ENCODE measurements at places on chromosomes 12 and 14.

DNA sequence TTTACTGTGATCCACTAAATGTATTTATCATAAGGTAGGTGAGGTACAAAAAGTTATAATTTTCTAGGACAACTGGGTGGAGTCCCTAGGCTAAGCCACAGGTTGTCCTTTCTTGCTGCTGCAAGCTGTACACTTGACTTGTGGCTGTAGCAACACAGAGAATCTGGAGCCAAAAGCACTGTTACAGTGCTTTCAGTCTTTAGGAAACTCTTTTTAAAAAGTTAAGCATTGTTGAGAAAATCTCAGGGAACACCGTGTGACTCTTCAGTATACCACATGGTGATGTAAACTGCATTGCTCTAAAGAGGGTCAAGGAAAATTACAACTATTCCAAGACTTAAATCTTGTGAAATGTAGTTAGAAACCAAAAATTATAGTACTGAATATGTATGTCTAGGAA lies 11.4 kb downstream of the SLC15A5 start:
- DNase-seq, result no peak

GRCh38 chr12:132838410-132839080 lies 9.9 kb upstream of the GOLGA3 start:
- DNase-seq, result no peak

DNA sequence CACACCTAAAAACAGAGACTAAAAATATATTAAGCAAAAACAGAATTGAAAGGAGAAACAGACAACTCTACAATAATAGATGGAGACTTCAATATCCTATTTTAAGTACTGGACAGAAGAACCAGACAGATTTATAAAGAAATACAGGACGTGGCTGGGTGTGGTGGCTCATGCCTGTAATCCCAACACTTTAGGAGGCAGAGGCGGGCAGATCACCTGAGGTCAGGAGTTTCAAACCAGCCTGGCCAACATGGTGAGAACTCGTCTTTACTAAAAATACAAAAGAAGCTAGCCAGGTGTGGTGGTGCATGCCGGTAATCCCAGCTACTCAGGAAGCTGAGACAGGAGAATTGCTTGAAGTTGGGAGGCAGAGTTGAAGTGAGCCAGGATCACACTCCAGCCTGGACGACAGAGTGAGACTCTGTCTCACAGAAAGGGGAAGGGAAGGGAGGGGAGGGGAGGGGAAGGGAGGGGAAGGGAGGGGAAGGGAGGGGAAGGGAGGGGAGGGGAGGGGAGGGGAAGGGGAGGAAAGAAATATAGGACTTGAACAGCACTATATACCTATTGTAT lies 53.0 kb downstream of the CDK17 start:
- DNase-seq, result no peak

DNA sequence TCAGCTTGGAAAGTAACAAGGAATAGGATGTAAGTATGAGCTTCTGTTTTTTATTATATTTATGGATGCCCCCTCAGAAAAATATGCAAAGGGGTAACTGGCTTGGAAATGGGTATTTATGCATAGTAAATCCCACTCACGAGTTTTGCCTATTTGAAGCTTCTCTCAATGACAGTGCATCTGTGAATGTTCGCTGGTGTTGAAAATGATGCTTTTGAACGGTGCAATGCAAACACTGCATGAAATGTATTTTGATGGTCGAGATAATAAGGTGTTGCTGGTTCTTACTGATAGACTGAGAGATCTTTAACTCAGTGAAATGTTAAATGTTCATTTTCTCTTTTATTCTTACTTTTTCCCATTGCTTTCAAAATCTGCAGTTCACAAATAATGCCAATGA lies 36.0 kb upstream of the PSEN1 start:
- no peak for DNase-seq

DNA sequence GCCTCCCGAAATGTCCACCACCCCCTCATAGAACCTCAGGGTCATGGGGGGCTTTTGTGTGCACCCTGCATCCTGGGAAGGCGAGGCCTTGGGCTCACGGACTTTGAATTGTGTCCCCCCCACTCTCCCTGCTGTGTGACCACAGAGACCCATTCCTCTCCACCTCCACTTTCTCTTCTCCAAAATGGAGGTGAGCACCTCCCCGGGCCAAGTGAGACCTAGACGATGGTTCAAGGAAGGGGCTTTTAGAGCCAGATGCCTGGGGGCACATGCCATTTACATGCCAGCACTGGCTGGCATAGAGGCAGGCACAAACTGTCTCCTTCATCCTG lies 33.5 kb downstream of the CYP46A1 start:
- DNase-seq, result no peak

DNA sequence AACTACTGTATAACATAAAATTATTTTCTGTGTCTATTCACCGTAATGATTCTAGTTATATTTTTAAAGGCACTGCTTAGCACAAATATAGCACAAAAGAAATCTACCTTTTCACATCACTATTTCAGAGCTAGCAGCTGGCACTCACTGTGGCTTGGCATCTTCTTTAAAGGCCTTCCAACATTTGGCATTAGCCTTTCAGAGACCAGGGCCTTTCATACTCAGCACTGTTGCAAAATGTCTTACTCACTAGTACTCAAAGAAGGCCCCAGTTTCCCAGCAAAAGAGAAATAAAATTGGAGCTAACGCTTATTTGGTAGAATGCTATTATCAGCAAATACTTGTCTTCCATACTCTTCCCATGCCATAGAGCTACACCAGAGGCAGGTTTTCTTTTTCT lies 238.4 kb downstream of the MED13L start:
- no peak for DNase-seq

DNA sequence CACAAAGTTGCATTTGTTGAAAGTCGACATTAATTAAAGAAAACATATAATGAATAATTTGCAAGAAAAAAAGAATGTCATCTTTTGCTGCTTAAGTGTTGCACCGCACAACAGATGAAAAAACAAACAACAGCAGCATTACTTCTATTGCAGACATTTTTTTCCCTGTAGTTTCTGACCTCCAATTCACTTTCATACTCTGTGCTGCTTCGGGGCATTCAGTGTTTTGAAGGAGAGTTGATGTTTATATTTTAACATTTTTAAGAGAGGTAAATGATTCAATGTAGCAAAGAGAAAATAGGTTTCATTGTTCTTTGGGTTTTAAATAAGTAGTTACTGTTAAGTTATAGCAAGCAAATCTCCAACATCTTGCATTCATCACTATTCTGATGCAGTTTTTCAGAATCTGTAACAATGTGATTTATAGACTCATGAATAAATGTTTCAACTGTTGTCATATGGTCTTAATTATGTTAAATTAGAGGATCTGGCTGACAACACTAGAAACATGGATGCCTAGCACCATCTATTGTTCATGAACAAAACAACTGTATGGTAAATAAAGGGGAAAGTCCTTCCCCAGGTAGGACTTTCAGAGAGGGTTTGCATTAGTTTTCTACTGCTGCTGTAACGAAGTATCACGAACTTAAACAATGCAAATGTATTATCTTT lies 168.1 kb downstream of the BCAT1 start:
- no peak for DNase-seq

- no peak for DNase-seq
Observed at GRCh38 chr14:89983375-89983774, 27.6 kb downstream of the TDP1 start.

DNA sequence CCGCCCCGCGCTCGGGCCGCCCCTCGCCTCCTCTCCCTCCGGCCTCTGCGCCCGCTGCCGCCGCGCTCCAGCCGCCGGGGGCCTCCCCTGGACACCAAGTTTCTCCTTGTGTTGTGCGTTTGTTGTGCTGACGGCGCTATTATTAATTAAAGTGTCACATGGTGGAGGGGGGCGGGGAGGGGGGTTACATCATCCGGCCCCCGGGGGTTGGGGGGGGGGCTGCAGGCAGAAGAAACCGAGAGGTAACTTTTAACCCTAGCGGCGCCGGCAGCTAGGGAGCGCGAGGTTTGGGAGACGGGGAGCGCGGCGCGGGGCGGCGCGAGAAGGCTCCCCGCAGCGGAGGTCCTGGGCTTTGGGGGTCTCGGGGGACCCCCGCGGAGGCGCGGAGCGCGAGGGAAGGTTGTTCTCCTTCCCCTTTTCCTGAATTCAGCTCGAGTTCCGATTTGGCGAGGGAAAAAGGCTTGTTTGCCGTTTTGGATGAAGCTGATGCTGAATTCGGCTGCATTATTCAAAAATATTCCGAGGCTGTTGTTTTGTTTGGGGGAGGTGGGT lies at the start of gene HRK:
Gene HRK (minus strand): TSS at position 117 of the 552 bp plus-strand sequence. CDS start 134 bp downstream, outside the sequence.
- peak; percentile 20 for DNase-seq

GRCh38 chr12:112107306-112108201 lies 1.0 kb downstream of the NAA25 start:
- DNase-seq, result no peak

DNA sequence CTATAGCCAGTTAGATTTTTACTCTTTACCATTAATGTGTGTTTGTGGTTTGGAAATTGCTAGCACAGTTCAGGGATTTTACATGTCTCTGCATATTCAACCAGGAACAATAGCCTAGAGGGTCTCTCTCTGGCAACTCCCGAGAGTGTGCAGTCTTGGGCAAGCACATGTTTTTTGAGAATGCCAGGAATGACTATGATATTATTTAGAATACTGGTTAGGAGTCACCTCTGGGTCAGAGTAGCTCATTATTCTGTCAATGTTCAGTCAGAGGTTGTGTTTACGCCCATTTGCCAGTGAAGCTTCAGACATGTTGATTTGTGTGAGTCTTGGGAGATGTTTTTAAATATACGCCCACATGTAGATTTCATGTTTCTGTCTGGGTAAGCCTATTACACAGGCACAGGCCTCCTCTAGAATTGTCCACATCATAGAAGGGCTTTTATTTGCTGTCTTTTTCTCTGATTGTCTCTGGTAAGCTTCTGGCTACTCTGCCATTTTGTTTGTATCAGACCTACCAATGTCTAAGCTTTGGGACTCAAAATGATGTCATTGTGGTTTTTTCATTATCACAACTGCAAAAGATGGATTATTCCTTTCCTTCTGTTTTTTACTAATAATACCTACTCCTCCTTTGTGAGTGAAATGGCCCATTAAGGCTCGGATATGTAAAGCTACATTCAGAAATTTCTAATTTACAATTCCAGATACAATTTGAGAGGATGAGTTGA lies 203.1 kb upstream of the PPFIA2 start:
- no peak for DNase-seq

DNA sequence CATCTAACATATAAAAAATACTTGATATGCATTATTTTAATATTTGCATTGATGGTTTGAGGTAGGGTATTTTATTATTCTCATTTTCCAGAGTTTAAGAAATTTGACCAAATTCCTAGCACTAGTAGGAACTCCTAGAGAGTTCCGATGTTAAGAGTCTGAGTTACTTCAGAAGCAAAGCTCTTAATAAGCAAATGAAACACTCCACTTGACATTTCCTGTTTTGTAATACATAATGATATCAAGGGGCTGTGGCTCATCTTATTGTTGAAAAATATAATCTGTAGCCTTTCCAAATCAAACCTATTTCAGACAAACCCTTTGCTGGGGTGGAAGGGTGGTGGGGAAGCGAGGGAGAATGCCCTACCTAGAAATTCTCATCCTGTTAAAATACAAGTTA lies 355.5 kb downstream of the DIO2 start:
- DNase-seq, result no peak

DNA sequence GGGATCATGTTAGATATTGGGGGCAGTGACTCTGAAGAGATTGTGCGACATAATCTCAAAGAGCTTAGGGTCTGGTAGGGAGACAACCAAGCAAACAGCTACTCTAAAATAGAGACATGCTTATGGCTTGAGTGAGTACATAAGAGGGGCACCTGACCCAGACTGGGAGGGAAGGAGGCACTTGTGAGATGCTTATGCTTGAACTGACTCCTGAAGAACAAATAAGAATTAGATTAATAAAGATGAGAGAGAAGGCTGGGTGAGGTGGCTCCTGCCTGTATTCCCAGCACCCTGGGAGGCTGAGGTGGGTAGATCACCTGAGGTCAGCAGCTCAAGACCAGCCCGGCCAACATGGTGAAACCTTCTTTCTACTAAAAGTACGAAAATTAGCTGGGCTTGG lies 19.1 kb downstream of the TMTC2 start:
- no peak for DNase-seq

DNA sequence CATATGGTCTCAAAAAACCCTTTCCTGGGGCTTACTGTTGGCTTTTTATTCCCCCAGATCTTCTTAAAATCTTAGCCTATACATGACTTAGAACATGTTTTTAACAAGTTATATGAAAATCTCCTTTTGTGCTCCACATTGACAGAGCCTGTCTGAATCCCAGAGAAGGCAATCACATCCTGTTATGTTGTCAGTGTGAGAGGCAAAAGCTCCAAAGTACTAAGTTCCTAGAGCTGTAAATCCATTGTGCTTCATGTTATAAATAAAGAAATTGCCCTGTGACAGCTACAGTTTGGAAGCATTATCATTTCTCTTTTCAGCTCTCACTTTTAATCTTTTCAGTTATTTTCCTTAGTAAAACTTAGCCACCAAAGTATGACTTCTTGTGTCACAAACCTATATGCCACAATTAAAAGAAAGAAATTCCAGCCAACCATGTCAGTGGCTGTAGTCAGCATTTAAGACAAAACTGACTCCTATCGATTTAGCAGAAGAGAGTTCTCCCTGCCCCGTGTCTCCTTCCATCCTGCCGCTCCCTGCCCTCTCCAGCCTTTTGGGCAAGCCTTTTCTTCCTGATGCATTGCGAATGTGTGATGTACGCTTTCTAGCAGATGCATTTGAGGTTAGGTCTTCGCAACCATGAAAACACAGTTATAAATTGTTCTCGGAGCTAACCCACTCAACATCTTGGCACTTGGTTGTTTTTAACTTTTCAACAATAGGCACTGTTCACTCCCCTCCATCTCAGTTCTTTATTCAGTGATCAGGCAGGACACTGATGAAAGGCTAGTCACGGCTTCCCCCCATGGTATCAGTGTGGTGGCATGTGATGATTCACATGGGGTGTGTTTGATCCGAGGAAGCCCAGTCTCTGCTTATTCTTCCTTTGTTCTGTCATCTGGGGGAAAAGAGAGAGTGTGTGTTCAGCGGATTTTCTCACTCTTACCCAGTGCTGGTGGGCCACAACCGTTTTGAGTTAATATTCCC lies 143.5 kb downstream of the SSPN start:
- DNase-seq, result no peak

GRCh38 chr12:59405992-59406391 lies 189.8 kb upstream of the SLC16A7 start:
- DNase-seq, result no peak

DNA sequence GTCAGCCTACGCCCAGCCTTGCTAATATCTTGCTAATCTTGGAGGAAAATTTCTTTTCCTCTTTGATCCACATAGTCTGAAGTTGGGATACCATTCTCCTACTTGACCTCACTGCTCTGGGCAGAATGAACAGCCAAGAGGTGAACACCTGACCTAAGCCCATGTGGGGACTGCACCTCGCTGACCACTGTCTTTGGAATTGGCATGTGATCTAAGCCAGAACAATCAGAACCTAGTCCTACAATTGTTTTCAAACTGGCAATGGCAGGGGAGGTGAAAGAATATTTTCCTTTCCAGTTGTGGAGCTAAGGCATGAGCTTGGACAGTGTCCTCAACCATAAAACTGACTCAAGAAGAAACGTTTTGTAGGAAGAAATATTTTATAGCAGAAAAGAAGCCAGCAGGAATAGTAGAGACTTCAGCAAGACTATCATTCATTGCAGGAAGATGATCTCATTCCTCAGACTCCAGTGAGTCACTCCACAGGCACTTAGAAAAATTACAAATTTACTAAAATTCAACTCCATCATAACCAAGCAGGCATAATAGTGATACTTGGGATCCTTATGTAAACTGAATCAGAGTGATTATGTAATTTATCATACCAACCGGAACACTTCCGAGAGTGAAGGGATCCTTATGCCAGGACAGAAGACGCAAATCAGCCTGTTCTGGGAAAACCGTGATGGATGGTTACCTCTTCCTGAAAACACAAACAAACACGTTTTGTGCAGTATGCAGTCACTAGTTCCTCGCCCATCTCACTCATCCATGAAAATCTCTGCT lies 14.7 kb downstream of the PTPRO start:
- no peak for DNase-seq

GRCh38 chr14:96445844-96446710 lies 54.1 kb downstream of the AK7 start:
- no peak for DNase-seq
